Aorta (tissue), 5 donors: ENCODE measurements at places on chromosomes 5 and 9. TPM values are rescaled to one million over a fixed set of nuclear protein-coding genes. Genes with fewer than 3 reads are reported as not detected.

Gene LCN9
- total RNA-seq: not detected

Gene CDH9
- not detected for total RNA-seq

Gene CCL27
- not detected for total RNA-seq

Gene POU5F2
- total RNA-seq: 5.1 TPM

GRCh38 chr5:35308421-35308820 lies 78.1 kb upstream of the PRLR start:
- no peak for DNase-seq

GRCh38 chr5:153373130-153373498 lies 117.4 kb upstream of the GRIA1 start:
- no peak for DNase-seq

- no peak for DNase-seq
Observed at GRCh38 chr5:166262395-166262794, 2029.0 kb upstream of the WWC1 start.

- no peak for DNase-seq
Observed at GRCh38 chr5:26884481-26884880, 153.9 kb downstream of the CDH9 start.

- DNase-seq: no peak
Observed at GRCh38 chr5:98776066-98776705, 2.7 kb downstream of the RGMB start.

DNA sequence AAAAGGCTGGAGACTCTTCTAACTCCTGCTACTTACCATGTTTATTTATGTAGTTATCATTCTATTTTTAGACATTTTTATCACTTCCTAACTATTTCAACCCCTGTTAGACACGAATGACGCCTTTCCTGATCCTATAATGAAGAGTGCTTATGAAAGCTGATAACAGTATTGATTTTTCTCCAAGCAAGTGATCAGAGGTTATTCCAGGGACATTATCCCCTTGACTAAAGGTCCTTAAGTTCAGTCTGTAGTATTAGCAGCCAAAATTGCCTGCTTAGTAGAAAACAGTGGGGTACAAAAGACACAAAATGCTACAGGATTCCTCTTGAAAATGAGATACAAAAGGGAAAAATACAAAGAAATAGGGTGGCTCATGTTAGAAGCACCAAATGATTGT lies 235.6 kb downstream of the DNAH5 start:
- DNase-seq: no peak

GRCh38 chr9:80797101-80797829 lies 892.1 kb downstream of the TLE1 start:
- DNase-seq: no peak

GRCh38 chr5:61207884-61208283 lies 45.6 kb upstream of the SMIM15 start:
- DNase-seq: no peak

GRCh38 chr9:124343533-124344290 lies 71.5 kb downstream of the PSMB7 start:
- DNase-seq: peak; percentile 72

- no peak for DNase-seq
Observed at GRCh38 chr5:149237662-149238061, 34.0 kb upstream of the AFAP1L1 start.

DNA sequence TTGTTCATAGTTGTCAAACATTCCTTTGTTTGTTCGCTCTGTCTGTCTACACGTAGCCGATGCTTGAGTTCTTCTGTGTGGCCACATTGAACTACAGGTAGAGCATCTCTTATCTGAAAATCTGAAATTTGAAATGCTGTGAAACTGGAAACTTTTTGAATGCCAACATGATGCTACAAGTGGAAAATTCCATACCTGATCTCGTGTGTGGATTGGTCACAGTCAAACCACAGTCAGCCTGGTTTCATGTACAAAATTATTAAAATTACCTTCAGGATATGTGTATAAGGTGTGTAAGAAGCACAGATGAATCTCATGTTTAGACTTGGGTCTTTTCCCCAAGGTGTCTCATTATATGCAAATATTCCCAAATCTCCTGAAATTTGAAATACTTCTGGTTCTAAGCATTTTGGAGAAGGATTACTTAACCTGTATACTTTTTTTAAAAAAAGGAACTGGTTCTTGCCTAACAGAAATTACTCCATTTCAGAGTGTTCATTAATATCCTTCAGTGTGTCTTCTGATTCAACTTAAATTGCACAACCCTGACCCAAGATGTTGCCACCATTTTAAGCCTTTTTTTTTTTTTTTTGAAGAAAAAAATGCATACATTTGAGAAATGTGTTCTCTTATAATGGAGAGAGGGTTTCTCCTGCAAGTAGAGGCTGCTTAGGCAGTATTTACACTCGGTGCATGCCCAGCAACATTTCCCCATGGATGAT lies 254.3 kb downstream of the MAST4 start:
- DNase-seq: no peak

GRCh38 chr9:34987160-34987901 lies 2.2 kb upstream of the DNAJB5 start:
- DNase-seq: no peak

- DNase-seq: peak; percentile 91
Observed at GRCh38 chr9:112348257-112349007, 15.0 kb upstream of the PTBP3 start.

DNA sequence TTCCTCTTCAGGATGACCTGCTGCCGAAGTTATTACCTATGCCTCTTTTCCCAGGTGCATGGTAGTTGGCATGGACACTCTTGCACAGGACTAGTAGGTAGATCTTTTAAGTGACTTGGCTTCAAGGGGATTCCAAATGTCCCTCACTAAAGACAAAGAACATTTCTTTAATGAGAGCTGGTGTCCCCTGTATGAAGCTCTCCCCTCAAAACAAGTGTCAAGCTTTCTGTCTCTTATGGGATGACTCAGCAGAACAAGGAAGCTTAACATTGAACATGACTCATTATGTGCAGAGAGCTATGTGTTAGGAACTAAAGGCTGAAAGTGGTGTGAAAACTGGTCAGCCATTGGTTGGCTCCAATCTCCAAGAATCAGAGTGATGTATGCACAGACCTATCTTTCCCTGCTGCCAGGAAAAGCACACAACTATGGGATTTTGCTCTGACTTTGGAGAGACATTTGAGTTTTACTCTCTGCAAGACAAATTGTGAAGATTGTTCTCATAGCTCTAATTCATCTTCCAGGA lies 120.5 kb downstream of the PRDM6 start:
- DNase-seq: no peak

DNA sequence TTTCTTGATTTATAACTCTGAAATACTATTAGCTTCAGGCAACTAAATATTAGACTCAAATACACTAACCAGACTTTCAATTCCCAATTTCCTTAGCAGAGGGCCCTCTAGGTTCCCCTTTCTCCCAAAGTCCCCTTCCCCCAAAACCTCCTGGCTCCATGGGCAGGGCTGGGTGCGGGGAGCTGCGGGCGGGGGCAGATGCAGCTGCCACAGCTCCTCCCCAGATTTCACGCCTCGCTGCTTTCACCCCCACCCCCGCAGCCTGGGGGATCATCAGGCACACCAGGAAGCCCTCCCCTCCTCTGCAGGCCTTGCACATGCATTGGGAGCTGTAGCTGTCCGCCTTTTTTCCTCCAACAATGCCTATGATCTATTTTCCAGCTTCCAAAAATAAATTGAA lies 82.8 kb upstream of the SPATA31C2 start:
- no peak for DNase-seq

GRCh38 chr9:91843093-91843492 lies 106.9 kb downstream of the ROR2 start:
- no peak for DNase-seq

GRCh38 chr9:134487066-134487710 lies 154.4 kb upstream of the COL5A1 start:
- DNase-seq: peak; percentile 32

GRCh38 chr5:37034955-37035354 lies 158.4 kb downstream of the NIPBL start:
- no peak for DNase-seq

GRCh38 chr5:91443023-91443422 lies 59.9 kb upstream of the ARRDC3 start:
- no peak for DNase-seq
